ENCODE measurements at places on chromosomes 2 and 18.

- no peak for DNase-seq
These were observed 19.0 kb upstream of the CXCR4 start for GRCh38 chr2:136136931-136137330.

GRCh38 chr18:6595666-6596065 lies 133.8 kb upstream of the ARHGAP28 start:
- DNase-seq: no peak

GRCh38 chr2:32058130-32058529 lies 5.2 kb upstream of the SPAST start:
- peak; percentile 62 for DNase-seq

- DNase-seq: peak; percentile 15
These were observed 87.0 kb upstream of the SPATS2L start for GRCh38 chr2:200219309-200220113.

GRCh38 chr2:2621855-2622254 lies 290.8 kb upstream of the MYT1L start:
- no peak for DNase-seq

GRCh38 chr2:192978395-192978794 lies 783.7 kb upstream of the TMEFF2 start:
- no peak for DNase-seq
